ENCODE measurements at places on chromosomes 7 and 10. TPM values are rescaled to one million over a fixed set of nuclear protein-coding genes. Genes with fewer than 3 reads are reported as not detected.

GRCh38 chr10:86523348-86523747, 1.8 kb upstream of the WAPL start:
- DNase-seq, result no peak

- no peak for DNase-seq
These were observed 50.2 kb upstream of the LANCL2 start for GRCh38 chr7:55314967-55315366.

Gene ACTR3C
- total RNA-seq, result 8.8 TPM

DNA sequence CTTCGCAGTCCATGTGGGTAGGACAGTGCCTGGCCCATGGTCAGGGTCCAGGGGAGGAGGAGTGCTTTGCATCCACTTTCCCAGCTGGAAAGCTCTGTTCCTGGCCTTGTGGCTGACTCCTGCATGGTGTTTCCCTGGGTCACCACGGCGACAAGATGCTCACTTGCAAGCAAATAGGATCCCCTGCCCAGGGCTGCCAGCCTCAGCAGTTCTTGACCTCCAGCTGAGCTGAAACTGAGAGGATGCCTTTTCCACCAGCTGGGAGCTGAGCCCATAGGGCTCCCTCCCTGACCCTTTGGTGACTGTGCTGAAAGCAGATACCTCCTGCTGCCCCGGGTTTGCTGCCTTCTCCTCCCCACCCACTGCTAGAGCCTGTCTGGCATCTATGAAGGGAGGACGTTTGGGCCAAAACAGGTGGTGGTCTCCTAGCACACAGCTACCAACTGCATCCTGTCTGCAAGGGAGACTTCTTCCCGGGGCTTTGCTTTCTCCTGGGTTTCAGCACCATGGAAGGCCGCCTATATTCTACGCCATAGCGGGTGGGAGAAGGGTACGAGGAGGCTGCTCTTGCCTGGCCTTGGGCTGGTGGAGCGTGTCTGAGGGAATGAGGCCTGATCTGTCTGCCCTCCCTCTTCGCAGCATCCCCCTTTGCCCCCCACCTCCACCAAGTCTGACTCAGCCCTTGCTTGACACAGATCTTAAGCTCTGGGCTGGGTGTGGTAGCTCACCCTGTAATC, 34.4 kb downstream of the UBTD1 start:
- DNase-seq, result no peak

DNA sequence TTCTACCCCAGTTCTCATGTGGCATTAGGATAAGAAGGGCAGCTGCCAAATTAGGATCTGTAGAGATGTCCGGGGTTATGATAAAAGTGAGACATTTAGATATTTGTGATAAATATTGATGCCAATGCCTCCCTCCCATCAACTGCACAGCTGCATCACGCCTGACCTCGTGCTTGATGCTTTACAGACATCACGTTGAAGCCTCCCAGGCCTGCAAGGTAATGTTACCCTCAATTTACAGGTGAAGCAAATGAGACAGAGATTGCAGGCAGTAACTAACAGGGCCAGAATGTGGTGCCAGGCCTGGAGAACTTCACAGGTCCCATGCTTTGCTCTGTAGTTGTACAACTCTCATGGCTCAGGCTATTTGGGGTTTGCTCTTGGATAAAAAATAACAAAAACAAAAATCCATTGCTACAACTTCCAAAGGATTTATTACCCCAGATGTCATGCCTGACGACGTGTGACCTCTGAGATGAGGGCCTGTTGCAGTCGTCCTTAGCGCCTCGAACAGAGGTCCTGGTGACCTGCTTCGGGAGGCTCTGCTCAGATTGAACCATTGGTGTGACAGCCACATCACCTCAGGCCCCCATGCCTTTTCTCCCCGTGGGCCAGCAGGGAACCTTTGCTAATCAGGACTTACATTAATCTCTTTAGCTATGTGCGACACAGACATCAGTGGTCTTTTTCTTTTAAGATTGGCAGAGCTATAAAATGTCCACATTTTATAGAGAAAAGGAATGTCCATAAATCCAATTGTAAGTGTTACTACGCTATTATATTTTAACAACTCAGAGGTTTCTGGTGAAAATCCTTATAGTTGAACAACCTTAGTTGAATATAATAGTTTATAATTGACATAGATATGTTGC, 169.3 kb downstream of the ADAM12 start:
- DNase-seq, result no peak

- DNase-seq, result no peak
These were observed 387.3 kb downstream of the HPSE2 start for GRCh38 chr10:98848361-98848760.

DNA sequence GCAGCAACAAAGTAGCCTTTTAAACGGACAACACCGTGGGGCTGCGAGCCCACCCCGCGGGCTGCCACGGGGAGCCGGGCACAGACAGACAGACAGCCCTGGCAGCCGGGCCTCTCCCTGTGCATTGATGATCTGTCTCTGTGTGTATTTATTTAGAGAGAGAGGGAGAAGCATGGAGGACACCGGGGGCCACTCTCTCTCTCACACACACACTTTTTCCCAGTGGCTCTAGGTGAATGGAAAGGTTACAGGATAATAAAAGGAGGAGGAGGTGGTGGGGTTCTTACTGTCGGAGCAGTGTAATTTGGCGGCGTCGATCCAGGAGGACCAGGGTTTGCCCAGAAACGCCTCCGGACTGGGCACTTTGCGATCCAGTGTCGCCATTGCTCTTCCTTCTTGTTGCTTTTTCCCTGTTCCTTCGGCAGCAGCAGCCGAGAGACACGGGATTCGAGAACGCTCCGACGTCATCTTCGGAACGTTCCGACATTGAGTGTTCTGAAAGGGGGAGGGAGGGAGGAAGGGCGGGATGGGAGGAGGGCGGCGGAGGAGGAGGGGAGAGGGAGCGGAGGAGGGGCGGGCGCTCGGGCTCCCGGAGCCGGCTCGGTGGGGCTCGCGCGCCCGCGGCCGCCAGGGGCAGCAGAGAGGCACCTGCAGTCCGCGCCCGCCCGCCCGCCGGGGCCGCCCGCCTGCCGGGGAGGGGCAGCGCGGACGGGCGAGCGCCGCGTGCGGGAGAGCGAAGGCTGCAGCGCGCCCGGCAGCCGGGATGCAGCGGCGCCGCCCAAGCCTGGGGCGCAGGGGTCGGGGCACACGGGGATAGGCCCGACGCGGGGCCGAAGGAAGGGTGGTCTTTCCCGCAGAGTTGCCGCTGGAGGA, at the start of gene ATXN7L1:
TSS of gene ATXN7L1 (minus strand) at position 509 of the 873 bp plus-strand sequence. CDS start at position 468, 41 bp downstream.
- peak; percentile 93 for DNase-seq

Gene CABCOCO1
- total RNA-seq, result not detected

Gene AMPH
- total RNA-seq, result not detected

Gene MBL2
- total RNA-seq, result not detected

- DNase-seq, result no peak
These were observed 7.4 kb downstream of the ZNF487 start for GRCh38 chr10:43444323-43444722.

Gene CREB5
- total RNA-seq, result 0.15 TPM

- DNase-seq, result no peak
These were observed 55.3 kb downstream of the PTPRE start for GRCh38 chr10:127962205-127962604.

DNA sequence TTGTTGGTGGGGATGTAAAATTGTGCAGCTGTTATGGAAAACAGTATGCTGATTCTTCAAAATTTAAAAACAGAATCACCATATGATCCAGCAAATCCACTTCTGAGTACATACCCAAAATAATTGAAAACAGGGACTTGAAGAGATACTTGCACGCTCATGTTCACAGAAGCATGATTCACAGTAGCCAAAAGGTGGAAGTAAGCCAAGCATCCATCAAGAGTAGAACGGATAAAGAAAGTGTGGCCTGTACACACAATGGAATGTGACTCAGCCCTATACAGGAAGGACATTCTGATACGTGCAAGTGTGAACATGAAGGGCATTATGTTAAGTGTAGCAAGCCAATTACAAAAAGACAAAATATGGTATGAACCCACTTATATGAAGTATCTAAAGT, 696.7 kb upstream of the CELF2 start:
- no peak for DNase-seq

Gene TACR2
- not detected for total RNA-seq

Gene NRG3
- total RNA-seq, result not detected

DNA sequence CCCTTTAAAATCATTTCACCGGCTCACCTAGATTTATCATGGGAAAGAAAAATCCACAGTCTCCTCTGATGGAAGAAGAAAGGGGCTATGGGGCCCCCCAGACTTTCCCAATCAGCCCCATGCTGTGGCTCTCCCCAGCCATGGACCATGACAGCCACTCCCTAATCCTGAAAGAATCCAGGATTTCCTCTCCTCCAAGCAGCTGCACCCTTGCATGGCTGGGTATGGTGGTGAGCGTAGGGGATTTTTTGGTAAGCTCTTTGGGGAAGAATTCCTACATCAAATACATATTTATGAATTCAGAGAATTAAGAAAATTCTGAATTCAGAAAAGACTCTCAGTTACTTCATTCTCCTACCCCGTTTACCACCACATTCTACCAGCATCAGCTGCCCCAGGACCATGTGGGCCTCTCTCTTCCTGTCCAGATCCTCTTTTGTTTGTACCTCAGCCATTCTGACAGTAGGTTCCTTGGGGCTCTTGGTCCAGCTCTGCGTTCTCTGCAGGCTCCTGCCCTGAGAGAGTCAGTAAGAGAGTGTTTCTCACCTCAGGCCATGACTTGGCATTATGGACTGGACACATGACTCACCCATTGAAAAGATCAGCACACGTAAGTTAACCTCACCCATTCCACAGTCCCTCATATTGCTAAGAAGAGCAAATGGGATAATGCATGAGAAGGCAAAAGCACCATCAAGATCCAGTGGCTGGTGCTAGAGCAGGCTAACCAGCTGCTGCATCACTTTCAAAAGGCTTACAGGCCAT, 337.8 kb downstream of the ELMO1 start:
- no peak for DNase-seq

Gene HOXA6
- not detected for total RNA-seq

Gene GPR15LG
- total RNA-seq, result not detected

DNA sequence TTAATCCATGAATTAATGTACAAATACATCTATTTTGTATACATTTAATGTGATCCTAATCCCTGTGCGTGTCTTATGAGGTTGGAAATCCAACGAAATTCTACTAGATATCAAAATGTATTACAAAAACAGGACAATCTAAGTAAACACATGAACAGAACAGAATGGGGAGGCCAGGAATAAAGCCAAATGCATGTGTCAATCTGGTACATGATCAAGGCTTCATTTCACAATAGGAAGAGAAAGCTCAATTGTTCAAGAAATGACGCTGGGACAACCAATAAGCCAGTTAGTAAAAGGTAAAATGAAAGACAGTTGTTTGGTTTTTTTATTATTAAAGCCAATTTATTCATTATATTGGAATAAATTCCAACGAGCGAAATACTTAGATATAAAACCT, 83.0 kb downstream of the COL13A1 start:
- DNase-seq, result no peak

Gene HECW1
- not detected for total RNA-seq

Measured in activated CD4-positive, alpha-beta memory T cell treated with anti-CD3 and anti-CD28 coated beads for 36 hours (primary cell).